ENCODE measurements at places on chromosomes 1 and 21.

DNA sequence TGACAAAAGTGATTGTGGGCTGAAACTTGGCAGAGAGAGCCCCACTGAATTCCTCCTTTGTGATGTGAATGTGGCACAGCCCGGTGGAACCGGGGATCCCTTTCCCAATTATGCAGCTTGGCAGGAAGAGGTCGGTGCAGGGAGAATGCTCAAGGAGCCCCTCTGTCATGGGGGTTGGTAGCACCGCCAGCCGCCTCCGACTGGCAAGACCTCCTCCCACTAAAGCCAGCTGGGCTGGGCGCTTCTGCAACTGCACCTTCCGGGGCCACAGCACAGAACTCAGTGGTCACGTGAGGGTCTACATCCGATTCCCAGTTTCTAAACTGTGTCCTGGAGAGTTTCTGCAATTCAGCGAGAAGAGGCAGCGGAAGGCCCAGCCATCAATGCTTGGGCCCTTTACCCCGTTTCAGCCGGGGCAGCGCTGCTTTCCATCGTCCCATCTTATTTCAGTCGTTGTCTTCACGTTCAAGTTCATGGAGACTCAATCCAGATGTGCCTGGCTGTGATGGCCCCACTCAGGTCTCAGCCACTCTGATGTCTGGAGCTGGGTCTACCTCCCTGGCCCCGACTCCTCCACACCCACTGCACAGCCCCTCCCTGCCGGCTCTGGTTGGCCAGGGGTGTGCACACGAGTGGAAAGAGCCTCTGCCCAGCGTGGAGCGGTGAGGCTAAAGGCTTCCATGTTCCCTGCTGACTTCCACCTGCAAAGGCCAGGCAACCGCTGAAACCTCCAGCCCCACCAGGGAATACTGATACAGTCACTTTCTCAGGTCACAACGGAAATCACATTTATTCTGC, 39.8 kb upstream of the FHAD1 start:
- DNase-seq: no peak

- DNase-seq: no peak
Measured at GRCh38 chr1:206570529-206570928, 41.7 kb downstream of the EIF2D start.

- DNase-seq: no peak
Measured at GRCh38 chr1:34353409-34353808, 176.7 kb downstream of the C1orf94 start.

DNA sequence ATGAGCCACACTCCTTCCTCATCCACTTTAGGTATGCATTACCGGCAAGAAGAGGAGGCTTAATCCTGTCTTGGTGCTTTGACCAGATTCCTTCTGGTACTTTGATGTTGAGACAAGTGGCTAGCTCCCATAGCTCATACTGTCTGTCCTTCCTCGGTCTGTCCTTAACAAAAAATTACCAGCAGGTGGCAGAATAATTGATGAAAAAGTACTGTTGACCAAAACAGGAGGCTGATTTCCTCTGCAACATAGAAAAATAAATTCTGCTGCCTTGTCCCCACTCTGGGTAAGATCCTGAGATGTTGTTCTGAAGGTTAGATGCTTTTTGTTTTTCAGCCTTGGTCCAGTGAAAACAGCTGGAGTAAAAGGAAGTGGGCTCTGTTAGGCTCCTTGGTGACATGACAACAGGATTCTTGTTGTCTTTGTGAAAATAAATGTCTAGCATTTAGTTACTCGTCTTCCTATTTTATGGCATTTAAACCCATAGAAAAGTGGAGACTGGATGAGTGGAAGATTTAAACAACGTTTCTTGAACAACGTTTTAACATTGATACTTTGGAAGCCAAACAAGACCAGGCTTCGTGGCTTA, 11.2 kb upstream of the HJV start:
- peak; percentile 81 for DNase-seq

- no peak for DNase-seq
Measured at GRCh38 chr1:17873007-17873675, 118.0 kb downstream of the ACTL8 start.

GRCh38 chr1:152906023-152906565, 2.3 kb upstream of the IVL start:
- DNase-seq: no peak

DNA sequence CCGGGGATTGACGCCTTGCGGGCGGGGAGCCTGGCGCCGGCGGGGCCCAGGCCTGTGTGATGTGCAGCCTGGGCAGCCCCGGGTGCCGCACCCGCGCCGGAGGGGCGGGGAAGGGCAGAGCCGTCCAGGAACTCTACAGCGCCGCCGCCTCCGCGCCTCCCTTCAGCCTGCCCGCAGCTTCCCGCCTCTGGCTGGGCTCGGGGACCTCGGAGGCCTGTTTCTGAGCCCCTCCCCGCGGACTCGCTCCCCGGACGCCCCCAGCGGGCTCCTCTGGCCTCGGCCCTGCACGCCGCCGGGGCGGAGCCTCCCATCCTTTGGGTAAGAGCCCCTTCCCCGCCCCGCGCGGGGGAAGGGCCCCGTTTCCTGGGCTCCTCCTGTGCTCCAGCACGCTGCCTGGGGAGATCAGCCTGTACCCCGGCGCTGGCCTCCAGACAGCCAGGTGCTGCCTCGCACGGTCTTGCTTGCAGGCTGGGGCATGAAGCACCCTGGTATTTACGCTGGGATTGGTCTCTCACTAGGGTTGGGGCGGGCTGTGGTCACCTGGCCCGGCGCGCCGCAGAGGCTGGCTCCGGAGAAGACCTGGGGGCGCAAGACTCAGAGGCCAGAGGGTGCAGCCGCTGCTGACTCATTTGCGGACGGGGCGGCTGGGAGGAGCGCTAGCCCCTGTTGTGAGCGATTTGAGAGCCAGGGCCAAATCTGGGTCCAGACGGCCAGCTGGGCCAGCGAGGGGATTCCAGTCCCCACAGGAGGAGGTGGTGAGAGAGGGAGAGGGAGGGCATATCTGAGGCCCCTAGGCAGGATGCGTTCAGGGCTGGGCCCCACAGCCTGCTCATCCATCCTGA, 5.7 kb upstream of the ACOT11 start:
- DNase-seq: peak; percentile 90

GRCh38 chr1:36083219-36083618, 675 bp upstream of the TEKT2 start:
- no peak for DNase-seq

DNA sequence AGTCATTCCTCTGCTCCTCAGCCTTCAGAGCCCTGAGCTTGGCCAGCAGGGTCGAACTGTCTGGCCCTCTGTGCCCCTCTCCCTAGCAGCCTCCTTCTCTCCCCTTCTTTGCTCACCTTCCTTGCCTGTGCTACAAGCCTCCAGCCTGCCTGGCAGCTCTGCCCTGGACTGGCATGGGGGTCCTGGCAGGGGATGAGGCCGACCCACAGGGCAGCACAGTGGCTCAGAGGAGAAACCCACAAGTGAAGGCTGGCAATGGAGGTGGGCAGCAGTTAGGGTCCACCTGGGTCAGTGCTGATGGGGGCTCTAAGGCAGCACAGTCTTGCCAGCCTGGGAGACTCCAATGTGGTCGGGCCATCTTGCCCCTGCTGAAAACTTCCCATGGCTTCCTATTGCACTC, 274.2 kb downstream of the GRIK3 start:
- DNase-seq: no peak

DNA sequence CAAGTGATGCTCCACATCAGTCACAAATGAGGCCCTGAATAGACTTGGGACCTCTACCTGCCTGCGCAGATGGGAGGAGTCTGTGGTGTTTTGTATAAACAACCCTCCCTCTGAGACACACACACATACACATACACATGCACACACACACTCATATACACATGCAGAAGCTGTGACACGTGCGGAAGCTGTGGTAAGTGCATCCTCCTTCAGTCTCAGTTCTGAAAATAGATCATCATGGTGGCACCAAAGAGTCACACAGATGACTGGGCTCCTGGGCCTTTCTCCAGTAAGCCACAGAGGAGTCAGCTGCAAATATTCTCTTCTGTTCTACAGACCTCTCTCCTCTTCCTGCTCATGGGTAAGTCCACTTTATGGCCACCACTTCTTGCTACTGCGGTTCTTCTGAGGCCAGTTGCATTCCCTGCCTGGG, at the start of gene LY9:
LY9 (plus strand) TSS at position 224 of the 433 bp plus-strand sequence; CDS start at position 238, 14 bp downstream.
- no peak for DNase-seq

- no peak for DNase-seq
Measured at GRCh38 chr1:79524126-79524525, 517.6 kb upstream of the ADGRL4 start.

GRCh38 chr1:180851995-180852887, 60.5 kb upstream of the KIAA1614 start:
- no peak for DNase-seq

DNA sequence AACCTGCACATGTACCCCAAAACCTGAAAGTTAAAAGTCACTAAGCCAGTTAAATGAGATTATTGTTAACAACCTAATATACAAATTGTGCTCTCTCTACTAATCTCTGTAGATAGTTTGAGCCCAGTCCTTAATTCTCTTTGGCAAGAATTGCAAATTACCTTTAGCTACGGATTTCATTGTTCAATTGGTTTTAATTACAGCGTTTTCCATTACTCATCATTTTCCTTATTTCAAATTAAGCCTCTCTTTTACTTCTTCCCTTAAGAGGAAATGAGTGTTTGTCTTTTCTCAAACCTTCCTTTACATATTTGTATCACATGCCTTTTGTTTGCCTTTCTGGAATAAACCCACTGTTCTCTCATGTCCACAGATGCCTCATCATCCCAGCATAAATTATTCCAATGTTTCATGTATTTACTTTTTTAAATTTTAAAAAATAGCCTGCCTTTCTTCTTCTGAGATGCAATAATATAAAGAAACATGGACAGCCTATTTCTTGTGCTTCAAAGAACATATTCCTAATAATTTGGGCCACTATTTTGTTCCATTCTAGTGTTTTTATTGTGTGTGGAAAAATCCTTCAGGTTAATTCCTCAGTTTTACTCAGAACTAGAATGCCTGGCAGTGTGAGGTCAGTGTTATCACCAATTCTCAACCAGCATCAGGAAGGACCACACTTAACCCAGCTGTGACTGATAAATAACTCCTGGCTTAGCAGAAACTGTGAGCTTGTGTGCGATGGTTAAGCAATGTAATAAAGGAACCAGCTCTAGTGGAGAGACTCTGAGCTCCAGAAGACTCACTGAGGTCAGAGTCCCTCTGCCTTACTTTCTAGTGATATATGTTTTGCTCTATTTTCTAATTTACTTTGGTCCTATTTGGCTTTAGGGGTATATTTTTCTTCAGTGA, 600.5 kb downstream of the LTN1 start:
- no peak for DNase-seq

- DNase-seq: no peak
Measured at GRCh38 chr21:37159053-37159776, 86.2 kb downstream of the TTC3 start.

DNA sequence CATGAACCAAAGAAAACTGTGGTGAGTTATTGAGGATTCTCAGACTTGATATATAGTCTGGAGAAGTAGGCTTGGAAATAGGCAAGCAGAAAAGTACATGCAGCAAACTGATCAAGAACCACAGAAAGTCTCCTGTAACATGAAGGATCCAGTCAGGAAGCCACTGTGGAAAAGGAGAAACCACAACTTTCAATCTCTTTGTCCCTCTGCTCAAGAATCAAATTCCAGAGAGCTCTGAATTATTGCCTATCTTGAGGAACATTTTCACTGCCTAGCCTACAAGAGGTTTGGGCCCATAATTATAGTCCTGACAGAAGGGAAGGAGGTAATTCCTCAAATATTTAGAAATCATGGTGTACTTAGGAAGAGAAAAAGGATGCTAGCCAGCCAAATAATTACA, 43.0 kb upstream of the ADAMTS1 start:
- no peak for DNase-seq

- DNase-seq: no peak
Measured at GRCh38 chr1:239269706-239270105, 116.7 kb upstream of the CHRM3 start.

DNA sequence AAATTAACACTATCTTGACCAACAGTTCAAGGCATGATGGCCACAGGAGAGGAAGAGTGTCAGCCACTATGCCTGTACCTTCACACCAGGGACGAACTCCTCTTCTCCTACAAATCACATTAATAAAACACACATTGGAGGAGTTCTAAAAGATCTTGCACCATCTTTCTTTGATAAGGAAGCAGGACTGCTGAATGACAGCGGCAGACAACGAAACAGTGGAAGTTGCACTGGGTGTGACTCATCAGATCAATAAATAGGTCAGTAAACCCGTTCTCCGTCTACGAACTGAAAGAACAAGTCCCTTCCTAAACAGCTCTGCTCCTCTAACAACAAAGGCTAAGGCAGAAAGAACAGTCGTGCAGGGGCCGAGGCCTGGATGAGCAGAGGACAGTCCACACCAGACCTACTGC, 23.1 kb downstream of the UBE2G2 start:
- no peak for DNase-seq

DNA sequence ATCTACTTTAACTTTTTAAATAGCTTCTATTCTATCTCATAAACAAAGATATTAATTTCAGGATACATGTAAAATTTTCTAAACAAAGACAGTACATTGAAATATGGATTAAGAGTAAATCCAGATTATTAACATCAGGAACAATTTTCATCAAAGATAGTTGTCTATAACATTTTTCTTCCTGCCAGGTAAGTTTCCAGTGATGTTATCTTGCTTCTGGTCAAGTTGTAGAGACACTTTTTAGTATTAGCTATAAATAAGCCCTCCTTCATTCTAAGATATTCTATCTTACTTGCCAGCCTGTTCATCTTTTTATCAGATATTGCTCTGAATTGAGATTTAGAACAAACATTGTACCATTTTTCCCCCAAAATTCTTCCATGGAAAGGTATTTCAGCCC, 94.4 kb upstream of the KCTD3 start:
- DNase-seq: no peak

GRCh38 chr1:203088441-203088840, 2.6 kb upstream of the MYOG start:
- DNase-seq: no peak

- no peak for DNase-seq
Measured at GRCh38 chr1:200343874-200344273, 66.0 kb downstream of the ZNF281 start.

DNA sequence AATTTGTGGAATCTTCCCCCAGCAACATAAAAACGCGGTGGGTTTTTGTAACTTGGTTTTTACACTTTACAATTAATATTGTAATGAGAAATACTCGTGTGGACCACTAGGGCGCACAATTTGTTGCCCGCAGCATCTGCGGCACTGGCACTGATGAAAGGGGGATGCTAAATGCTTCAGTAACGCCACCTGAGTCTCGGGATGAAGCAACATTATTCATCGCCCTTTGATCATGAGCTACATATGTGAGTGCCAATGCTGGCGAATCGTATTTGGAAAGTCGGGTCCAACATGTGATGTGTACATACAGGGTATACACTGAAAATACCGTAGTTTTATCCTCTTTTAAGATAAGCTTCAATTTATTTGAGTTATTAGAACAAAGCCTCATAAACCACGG, 34.2 kb upstream of the COX20 start:
- DNase-seq: no peak

GRCh38 chr1:194833111-194833510, 1646.7 kb upstream of the B3GALT2 start:
- no peak for DNase-seq

- no peak for DNase-seq
Measured at GRCh38 chr1:243508303-243508713, 252.5 kb downstream of the SDCCAG8 start.

- no peak for DNase-seq
Measured at GRCh38 chr1:12359359-12360133, 129.7 kb downstream of the VPS13D start.

All from NCI-H1105 treated with DMSO at 0.1 percent for 48 hours (cell line).